ENCODE measurements at places on chromosomes 1 and 21. TPM values are rescaled to one million over a fixed set of nuclear protein-coding genes. Genes with fewer than 3 reads are reported as not detected.

The KRTAP21-2 gene
- total RNA-seq: not detected

The FMO5 gene
- 1.0 TPM for total RNA-seq

The WNT4 gene
- 3.1 TPM for total RNA-seq

The CD101 gene
- total RNA-seq: 2.1 TPM
